NCI-H1694 treated with DMSO at 0.1 percent for 48 hours (cell line): ENCODE measurements at places on chromosomes 1 and 21.

DNA sequence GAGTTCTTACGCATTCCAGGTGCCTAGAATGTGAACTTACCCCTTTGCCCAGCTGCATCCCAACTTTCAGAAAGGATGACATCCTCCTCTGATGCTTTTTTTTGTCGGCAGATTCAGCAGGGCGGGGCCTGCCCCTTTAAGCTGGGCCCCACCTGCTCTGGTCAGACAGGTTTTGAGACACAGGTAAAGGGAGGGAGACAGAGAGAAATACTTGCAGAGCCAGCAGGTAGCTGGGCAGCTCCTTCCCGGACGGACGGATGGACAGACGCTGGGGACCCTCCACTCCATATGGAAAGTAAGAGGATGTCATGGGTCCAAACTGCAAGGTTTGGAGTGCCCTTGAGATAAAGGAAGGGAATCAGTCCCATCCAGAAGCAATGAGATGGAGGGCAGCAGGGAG lies at the start of gene TMEM79:
Gene TMEM79, plus strand, starts transcription at position 214 of the 400 bp plus-strand sequence. CDS start 902 bp downstream, outside the sequence.
- DNase-seq, result no peak

GRCh38 chr1:31694964-31695313 lies 8.9 kb downstream of the COL16A1 start:
- no peak for DNase-seq

DNA sequence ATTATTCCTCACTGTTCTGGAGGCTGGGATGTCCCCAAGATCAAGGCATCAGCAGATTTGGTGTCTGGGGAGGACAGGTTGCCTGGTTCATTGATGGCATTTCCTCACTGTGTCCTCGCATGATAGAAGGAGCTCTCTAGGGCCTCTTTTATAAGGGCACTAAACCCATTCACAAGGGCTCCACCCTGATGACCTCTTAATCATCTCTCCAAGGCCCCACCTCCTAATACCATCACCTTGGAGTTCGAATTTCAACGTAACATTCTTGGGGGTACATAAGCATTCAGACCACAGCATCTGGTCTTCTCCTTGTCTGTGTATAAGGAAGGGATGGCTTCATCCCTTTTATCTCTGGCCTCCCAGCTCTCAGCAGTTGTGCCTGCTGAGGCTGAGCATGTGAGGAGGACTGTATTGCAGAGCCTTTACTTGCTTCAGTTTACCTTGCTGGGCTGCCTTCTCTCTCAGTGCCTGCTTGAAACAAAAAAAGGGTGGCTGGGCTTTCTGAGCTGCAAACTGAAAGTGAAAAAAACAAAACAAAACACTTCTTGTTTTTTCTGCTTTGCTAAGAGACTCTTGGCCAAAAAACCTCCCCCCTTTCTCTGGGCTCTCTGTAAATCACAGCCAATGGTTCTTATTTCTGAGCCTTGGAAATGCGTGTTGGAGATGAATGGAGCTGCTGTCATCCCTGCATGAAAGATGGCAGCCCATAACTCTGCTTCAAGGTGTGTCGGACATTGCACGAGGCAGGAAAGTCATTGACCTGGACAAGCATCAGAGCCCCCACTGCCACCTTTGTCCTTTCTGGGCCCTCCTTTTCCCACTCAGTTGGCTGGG lies 75.8 kb downstream of the RHOU start:
- no peak for DNase-seq

GRCh38 chr1:20753589-20753988 lies 21.1 kb upstream of the SH2D5 start:
- no peak for DNase-seq

- peak; percentile 39 for DNase-seq
These were observed 507.9 kb downstream of the PLA2G4A start for GRCh38 chr1:187336441-187337168.

- DNase-seq, result no peak
These were observed 9.2 kb downstream of the DEGS1 start for GRCh38 chr1:224192082-224192788.
